ENCODE measurements at places on chromosomes 16 and 17.

- DNase-seq: no peak
These were observed 18.0 kb downstream of the ALOX12B start for GRCh38 chr17:8069587-8069860.

DNA sequence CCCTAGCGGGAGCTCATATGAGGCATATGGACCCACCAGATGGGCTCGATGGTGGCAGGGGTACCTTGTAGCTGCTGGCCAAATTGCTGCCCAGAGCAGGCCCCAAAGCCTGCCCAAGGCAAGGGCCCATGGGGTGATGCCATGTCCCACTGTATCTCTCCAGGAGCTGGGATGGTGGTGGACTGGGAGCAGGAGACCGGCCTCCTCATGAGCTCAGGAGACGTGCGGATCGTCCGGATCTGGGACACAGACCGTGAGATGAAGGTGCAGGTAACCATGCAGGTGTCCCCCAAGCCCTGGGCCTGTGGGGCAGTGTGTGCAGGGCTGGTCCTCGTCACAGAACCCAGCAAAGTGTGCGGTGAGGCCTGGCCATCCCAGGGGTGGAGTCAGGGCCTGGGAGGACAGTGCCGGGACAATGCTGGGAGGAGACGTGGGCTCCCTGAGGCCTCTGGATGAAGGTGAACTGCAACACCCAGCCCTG is 34.1 kb upstream of the CHMP6 start:
- no peak for DNase-seq

GRCh38 chr17:67477687-67478086 is 100.6 kb downstream of the PITPNC1 start:
- peak; percentile 68 for DNase-seq

GRCh38 chr17:81492202-81492601 is 20.4 kb downstream of the ACTG1 start:
- DNase-seq: no peak

DNA sequence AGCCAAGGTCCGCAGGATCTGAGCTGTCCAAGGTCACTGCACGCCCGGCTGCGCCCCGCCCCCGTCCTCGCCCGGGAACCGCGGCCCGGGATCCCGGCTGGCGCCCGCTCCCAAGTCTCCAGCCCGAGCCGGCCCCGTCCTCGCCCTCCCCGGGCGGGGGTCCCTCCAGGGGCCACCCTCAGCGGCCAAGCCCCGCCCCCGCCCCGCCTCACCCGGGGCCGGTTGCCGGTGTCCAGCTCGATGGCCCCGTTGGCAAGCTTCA is 216 bp downstream of the VPS9D1 start:
- no peak for DNase-seq

DNA sequence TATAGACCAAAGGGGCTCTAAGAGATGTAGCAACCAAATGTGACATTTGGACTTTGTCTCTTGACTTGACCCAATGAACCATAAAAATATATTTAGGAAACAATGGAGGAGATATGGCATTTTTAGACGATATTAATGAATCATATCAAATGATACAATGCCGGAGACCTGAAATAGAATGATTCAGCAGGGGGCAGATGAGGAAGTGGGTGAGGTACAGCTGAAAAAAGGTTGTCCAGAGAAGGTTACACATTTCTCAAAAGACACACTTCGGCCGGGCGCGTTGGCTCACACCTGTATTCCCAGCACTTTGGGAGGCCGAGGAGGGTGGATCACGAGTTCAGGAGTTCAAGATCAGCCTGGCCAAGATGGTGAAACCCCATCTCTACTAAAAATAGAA is 16.5 kb upstream of the SNN start:
- no peak for DNase-seq

GRCh38 chr16:85986931-85987749 is 88.2 kb downstream of the IRF8 start:
- DNase-seq: no peak

DNA sequence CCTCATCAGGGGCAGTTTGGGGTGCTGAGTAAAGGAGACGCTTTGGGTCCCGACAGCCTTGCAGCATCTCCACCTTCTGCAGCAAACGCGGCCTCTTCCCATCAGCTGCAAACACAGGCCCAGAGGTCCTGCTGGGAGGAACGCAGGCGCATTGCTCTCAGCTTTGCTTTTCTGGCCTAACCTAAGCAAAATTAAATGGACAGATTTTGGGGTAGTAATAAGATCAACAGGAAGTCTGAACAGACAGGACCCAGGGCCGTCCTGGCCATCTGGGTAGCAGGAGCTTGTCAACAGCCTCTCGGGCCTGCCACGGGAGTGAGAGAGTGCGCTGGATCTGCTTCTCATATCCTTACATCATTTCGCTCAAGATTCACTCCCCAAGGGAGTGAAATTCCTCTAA is 7.2 kb downstream of the NUBP1 start:
- no peak for DNase-seq

GRCh38 chr17:78924481-78925151 is 571 bp downstream of the TIMP2 start:
- no peak for DNase-seq

DNA sequence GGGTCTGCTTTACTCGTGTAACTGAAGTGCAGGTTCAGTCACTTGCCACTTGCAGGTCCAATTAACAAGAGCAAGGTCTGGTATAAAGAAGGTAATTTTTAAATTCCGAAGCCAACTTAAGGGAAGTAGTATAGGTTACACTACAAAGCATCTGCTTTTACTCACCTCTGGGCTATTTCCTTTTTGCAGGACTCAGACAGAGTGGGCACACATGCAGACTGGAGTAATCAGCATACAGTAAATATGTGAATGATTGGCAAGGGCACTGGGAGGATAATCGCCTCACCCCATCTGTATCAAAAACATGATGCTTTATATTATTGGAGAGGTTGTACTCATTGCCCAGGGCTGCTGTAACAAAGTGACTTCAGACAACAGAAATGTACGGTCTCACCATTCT is 160.1 kb upstream of the CDH5 start:
- DNase-seq: no peak

DNA sequence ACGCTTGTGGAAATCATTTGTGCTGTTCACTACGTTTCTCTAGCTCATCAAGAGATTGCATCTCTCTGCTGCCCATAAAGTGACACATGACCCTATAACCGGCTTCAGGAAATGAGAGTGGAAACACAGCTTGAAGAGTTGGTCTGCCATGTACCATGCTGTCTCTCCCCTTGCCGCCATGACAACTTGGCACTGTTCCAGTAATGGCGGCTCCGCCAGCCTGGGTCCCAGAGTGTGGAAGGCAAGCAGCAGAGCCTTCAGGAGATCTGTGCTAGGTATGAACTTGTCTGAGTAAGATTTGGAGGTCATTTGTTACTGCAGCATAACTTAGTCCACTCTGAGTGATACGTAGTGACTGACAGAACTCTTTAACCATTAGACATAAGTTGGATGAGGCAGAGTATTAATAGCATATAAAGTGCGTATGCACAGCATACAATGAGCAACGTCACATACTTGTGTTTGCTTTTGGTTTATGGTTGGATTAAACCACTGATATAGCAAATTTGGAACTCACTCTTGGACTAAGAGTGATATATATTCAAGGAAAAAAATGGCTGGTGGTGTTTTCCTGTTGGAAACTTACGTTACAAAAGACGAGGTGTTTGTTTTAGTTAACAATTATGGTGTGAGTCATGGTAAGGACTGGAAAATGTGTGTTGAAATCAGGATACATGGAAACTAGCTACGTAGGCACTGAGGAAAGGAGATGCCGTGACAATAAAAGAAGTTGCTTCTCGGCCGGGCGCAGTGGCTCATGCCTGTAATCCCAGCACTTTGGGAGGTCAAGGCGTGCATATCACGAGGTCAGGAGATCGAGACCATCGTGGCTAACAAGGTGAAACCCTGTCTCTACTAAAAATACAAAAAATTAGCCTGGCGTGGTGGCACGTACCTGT is 24.4 kb upstream of the PMP22 start:
- DNase-seq: no peak

GRCh38 chr17:82445542-82445941 is 5.0 kb downstream of the CYBC1 start:
- DNase-seq: no peak

GRCh38 chr16:55830658-55831294 is 2.1 kb downstream of the CES1 start:
- DNase-seq: no peak

DNA sequence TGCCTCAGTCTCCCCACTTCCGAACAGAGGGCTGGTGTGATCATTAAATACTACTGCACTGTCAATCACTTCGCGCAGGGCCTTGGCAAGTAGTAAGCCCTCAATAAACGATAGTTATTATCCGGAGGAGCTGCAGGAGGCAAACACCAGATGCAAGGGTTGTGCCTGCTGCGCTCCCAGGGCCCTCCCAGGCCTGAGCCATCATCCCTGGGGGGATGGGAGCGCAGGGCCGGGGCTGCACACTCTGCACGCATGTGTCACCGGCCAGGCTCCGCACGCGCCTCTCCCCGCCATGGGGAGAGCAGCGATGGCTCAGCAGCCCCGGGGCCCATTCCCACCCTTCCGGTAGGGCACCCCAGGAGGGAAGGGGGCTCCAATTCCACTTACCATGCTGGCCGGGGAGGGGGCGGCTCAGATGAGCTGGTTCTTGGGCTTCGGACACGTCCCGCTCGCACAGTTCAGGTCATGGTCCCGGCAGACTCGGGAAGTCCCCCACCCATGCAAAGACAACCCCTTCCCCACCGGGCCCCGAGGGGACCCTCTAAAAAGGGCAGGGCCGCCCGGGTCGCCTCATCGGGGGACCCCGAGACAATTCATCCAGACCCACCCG is 681 bp downstream of the XPO6 start:
- DNase-seq: peak; percentile 58

GRCh38 chr17:47978324-47978723 is 7.4 kb downstream of the CDK5RAP3 start:
- DNase-seq: peak; percentile 13

GRCh38 chr17:8190506-8190905 is 526 bp upstream of the BORCS6 start:
- DNase-seq: no peak

DNA sequence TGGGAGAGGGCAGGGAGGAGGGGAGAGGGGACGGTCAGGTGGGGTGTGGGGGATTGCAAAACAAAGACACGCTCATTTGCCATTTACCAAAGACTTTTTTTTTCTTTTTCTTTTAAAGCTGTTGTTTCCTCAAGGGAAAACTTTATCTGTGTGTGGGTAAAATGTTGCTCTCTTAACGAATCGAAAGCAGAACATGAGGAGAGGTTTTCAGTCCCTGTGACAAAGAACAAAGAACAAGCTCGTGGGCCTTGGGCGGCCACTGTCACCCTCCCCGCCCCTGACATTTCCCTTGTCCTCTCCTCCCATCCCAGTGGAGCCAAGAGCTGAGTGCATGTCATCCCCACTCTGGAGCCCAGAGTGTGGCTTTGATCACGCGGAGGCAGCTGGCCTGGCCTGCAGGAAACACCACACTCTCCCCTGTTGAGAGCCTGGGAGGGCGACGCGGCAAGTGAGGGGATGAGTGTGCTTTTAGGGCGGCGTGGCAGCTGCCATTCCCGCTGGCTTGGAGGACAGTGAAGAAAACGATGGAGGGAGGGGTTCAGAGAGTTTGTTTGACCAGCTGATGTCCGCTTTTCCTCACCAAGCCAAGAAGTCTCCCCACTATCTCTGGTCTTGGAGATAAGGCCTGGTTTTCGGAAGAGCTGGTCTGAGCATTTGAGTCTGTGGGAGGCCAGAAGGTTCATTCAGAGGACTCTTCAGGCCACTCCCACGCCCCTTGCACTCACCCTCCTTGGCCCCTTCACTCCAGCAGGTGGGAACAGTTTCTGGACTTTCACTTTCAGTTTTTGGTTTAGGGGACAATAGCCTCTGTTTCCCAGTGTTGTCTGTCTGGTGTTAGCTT is 11.4 kb downstream of the CCR7 start:
- DNase-seq: no peak

GRCh38 chr16:10539236-10539635 is 41.2 kb downstream of the EMP2 start:
- no peak for DNase-seq

- no peak for DNase-seq
These were observed 27.5 kb upstream of the HELZ start for GRCh38 chr17:67272312-67273047.

- DNase-seq: no peak
These were observed 24.8 kb upstream of the ASGR2 start for GRCh38 chr17:7139400-7139799.

- no peak for DNase-seq
These were observed 136.3 kb downstream of the NLK start for GRCh38 chr17:28178800-28179199.

- no peak for DNase-seq
These were observed 30.0 kb downstream of the SLC13A5 start for GRCh38 chr17:6683081-6683684.

GRCh38 chr17:8477715-8478441 is 42.2 kb downstream of the NDEL1 start:
- DNase-seq: no peak

- DNase-seq: no peak
These were observed 103.1 kb upstream of the HSBP1 start for GRCh38 chr16:83704656-83705055.

DNA sequence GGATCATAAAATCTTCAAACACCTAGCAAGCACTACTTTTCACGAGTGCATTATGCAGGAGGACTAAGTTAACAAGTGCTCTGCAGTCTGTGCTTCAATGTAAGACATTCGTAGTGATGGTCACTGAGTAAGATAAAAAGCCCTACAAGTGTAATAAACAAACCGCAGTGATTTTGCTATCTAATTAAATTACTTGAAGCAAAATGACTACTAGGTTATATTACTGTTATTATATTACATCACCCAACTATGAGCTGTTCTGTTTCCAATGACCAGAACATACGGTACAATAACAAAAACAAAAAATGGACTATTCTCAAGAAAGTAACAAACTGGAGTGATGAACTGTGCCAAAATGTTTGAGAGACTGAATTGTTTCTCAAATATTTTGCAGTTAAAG is 11.2 kb downstream of the KLHL10 start:
- DNase-seq: no peak

DNA sequence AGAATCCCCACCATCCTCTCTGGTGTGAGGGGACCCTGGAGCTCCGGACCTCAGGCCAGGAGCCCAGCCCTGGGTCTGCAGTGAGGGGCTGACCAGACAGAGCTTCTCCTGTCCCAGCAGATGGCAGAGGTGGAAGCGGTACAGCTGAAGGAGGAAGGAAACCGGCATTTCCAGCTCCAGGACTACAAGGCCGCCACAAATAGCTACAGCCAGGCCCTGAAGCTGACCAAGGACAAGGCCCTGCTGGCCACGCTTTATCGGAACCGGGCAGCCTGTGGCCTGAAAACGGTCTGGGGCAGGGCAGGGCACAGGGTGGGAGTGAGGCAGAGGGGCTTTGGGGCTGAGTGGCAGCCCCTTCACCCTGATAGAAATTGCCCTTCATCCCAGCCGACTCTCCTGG is 527 bp downstream of the UNC45B start:
- DNase-seq: no peak

GRCh38 chr17:58269557-58270291 is 11.0 kb downstream of the MPO start:
- no peak for DNase-seq

Measured in stimulated activated CD8-positive, alpha-beta memory T cell treated with anti-CD3 and anti-CD28 coated beads, Interleukin-7, amount 100 ng/mL, for 48 hours (primary cell).